ENCODE measurements at places on chromosomes 16 and 17.
A peak's percentile ranks its signal among the peaks of the same experiment; 100 is the strongest.

DNA sequence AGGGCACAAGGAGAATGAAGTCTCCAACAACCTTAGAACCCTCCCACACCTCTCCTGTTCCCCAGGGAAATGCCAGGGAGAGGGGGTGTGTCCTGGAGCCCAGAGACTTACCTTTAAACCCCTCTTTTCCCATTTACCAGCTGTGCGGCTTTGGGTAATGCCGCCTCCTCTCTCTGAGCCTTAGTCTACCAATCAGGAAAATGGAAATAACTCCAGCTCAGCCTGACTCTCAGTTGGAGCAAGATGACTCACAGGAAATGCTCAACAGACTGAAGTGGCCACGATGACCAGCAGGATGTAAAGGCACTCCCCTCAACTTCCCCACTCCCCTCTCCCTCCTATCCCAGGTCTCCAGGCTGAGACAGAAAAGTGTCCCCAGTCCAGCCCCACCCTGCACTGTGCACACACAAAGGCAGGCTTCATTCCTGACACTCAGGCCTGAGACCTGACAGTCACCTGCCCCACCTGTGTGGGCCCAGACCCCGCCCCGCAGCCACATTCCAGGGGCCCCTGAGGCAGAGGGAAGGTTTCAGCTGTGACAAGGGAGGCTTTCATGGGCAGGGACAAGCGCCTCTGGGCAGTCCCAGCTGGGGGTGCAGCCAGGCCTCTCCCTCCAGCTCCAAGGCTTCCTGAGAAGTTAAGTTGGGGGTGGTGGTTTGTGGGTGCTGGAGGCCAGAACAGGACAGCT, 3.0 kb upstream of the KRT15 start:
- no peak for DNase-seq

- peak; percentile 67 for DNase-seq
Observed at GRCh38 chr16:85451641-85452363, 161.3 kb upstream of the GSE1 start.

- no peak for DNase-seq
Observed at GRCh38 chr16:61083711-61084110, 952.5 kb downstream of the CDH8 start.

DNA sequence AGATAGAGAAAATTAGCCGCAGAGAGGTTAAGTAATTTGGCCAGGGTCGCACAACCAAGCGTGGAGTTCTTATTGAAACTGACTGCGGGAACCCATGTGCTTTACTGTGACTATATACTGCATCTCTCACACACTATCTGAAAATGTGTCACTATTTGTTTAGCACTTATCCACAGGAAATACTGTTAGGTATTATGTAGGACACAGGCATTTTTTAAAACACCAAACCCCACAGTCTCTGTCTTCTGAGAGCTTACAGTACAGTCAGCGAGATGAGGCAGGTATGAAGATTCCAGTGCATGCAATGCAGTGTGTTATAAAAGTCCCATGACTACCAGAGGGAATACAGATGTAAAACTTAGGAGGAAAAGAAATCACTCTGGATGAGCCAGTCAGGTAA, 11.3 kb downstream of the RBL2 start:
- no peak for DNase-seq

- DNase-seq: no peak
Observed at GRCh38 chr17:64037180-64037579, 16.7 kb upstream of the ICAM2 start.

DNA sequence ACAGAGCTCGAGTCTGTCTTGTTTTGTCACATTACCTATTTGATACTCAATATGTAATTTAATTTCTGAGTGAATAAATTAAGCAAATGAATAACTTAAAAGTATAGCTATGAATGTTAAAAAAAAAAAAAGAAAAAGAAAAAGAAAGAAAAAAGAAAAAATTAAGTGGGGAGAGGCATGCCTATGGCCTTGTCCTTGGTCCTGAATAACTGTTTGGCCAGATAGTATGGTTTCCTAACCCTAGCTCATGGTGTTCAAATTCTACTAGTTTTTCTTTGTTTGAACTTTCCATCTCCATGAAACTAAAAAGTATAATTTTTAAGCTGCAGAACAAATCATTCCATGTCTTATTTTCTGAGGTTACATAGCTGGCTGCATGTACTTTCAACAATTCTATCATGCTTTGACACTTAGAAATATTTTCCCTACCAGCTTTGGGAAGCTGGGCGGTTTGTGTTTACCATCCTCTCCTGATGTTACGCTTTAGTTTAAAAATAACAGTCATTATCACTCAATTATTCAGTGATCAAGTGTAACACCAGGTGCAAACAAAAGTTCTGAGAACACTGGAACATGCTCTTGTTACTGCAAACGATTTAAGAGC, 31.8 kb downstream of the TOX3 start:
- peak; percentile 96 for DNase-seq

- no peak for DNase-seq
Observed at GRCh38 chr17:4969047-4969550, 1.5 kb upstream of the SPAG7 start.

- no peak for DNase-seq
Observed at GRCh38 chr17:72937707-72938106, 154.8 kb downstream of the SLC39A11 start.

- DNase-seq: no peak
Observed at GRCh38 chr16:11155284-11155806, 100.7 kb downstream of the SOCS1 start.

Measured in NCI-H1105 (cell line).